ENCODE measurements at places on chromosomes 3 and 15. TPM values are rescaled to one million over a fixed set of nuclear protein-coding genes. Genes with fewer than 3 reads are reported as not detected.

GRCh38 chr3:51389423-51390183, 1.5 kb upstream of the RBM15B start:
- DNase-seq, result no peak

DNA sequence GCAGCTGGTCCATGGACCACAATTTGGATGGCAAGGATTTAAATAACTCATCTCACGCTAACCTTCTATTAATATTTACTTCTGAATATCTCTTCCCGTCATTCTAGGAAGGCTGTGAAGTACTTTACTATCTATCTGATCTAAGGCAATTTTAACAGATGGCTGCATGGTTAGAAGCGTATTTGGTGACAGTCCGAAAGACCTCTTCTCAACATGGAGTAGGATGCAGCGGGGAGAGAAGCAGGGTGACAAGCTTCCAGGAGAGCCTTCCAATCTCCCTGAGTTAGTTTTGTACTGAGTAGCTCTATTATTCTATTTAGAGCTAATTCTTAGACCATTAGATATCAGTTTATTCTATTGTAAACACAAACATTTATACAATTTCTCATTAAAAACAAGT, 309.4 kb downstream of the PLCL2 start:
- DNase-seq, result no peak

SLC24A1 gene
- 8.9 TPM for polyA plus RNA-seq

DNA sequence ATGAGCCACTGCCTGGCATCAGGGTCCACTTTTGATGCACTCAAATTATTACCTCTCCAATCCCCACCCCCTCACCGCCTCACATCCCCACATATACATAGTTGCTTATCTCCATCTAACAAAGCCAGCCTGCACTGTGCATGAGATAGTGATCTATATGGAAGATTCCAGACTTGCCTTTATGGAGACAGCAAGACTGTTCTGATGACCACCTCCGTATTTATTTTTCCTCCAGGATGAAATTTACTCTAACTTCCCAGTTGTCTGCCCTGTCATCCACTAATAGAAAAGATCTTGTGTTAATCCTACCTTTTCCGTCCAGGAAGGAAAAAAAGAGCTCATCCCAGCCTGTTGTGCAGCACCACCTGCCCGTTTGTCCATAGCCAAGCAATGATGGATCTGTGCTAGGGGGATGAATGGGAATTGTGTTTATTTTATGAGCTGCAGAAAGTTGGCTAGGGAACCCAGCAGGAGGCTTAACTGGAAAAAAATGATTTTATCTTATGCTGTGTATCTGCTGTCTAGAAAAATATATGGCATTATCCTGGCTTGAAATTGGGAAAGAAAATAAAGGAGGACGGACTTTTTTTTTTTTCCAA, 114.5 kb downstream of the CD47 start:
- no peak for DNase-seq

- DNase-seq, result no peak
Measured at GRCh38 chr3:55247666-55248065, 239.4 kb downstream of the WNT5A start.

DNA sequence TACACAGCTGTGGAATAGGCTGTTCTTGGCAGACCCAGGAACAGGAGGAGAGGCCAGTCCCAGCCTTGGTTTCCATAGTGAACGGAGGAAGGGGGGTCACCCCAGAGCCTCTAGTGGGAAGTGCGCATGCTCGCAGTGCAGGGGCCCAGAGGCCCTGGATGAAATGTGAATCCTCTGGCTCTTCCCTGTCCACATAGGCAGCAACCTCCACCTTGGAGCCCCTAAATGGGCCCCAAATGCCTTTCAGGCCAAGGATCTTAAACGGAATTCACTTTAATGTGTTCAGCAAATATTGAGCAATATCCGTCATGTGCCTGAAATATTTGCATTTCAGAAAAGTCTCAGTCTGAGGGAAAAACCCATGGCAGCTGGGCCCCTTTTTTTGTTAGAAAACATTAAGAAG, 3.3 kb upstream of the NDN start:
- DNase-seq, result no peak
